ENCODE measurements at places on chromosomes 16 and 17. TPM values are rescaled to one million over a fixed set of nuclear protein-coding genes. Genes with fewer than 3 reads are reported as not detected.

The ASB16 gene
- total RNA-seq = 31.5 TPM

The TMEM114 gene
- total RNA-seq = not detected

The TBC1D16 gene
- total RNA-seq = 6.5 TPM

The KIF2B gene
- not detected for total RNA-seq

The PSMC3IP gene
- 0.26 TPM for total RNA-seq

The TAC4 gene
- not detected for total RNA-seq

The TMEM204 gene
- total RNA-seq = 9.2 TPM

The KRTAP3-2 gene
- total RNA-seq = not detected

The C17orf50 gene
- not detected for total RNA-seq

All from psoas muscle (tissue), 8 donors.